ENCODE measurements at places on chromosomes 5 and 9.

GRCh38 chr5:149771216-149771980 is 41.3 kb downstream of the PPARGC1B start:
- DNase-seq = no peak

DNA sequence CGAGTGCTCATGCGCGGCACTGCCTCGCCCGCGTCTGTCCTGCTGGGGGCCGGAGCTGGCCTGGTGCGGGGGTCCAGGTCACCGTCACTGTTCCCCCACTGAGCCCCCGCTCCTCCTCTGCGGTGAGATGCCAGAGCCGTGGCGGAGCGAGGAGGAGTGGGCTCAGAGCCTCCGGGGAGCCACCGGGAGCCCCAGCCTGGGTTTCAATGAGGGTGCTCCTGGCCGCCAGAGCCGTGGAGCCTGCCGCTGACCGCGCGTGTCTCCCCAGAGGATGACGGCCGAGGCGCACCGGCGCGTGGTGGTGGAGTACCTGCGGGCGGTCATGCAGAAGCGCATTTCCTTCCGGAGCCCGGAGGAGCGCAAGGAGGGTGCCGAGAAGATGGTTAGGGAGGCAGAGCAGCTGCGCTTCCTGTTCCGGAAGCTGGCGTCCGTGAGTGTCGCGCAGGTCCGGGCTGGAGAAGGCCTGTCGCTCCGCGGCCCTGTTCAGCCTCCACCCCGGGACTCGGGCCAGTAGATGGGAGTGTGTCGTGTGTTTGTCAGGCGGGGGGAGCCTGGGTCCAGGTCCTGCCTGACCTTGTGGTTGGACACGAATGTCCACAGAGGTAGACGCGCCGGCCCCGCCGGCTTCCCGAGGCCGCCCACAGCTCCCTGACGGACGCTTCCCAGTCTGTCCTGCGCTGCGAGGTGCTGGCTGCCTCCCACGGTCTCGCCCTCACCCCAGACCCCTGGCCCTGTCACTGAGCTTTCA is 22.0 kb downstream of the EXOC3 start:
- DNase-seq = no peak

DNA sequence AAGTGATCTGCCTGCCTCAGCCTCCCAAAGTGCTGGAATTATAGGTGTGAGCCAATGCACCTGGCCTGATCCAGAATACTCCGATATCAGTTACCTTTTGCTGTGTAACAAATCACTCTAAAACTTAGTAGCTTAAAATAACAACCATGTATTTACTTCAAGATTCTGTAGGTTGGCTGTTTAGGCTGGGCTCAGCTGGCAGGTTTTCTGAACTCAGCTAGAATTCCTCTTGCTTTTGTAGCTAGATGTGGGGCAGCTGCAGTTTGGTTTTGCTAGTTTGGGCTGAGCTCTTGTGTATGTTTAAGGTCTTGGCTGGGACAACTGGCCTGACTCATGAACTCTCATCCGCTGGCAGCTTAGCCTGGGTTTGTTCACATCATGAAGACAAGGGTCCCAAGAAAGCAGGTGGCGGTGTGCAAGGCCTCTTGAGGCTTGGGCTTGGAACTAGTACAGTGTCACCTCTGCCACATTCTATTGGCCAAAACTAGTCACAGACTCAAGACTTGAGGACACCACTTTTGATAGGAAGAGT is 138.3 kb upstream of the SHB start:
- no peak for DNase-seq

DNA sequence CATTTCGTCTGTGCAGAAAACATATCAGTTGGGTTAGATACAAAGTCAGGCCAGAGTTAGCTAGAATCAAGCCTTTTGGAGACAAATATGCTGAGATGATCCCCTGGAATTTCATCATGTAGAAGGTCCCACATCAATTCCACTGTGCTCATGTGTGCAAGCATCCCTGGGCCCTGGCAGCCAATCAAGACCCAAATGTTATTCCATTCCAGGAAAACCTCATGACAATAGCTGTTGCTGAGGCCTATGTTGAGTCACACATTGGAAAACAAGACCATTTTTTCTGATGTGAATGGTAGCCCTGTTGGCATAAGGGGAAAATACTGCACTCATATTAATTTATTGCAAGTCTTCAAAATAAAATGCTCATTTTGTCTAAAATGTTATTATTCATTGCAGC is 11.5 kb downstream of the SPOCK1 start:
- no peak for DNase-seq

DNA sequence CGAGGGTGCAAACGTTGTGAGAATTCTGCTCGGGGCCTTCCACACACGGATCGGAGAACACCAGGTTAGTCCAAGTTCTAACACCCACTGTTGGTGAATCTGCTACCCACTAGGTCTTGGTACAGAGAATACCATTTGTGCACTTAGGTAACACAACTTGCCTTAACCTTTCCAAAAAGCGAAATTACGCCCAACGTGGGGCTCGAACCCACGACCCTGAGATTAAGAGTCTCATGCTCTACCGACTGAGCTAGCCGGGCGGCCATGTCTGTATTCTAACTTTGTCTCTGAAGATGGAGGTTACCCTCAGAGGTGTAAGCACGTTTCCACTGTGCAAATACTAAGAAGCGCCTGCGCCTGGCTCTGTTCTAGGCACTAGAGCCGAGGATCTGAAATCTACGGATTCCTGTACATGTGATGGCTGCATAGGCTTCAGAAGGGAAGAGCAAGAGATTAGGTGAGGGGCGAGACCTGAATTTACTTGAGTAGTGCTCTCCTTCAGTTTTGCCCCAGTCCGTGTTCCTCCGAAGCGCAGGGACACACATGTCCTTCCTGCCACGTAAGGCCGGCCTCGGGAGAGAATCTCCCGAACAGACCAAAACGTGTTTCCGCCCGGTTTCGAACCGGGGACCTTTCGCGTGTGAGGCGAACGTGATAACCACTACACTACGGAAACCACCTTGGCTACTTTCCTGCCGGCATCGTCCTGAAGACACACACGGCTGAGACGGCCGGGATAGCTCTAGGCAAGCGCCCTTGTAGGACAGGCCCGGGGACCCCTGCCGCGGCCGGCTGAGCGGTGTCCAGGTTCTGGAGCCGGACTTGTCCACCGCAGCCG is 1.1 kb upstream of the TRIM41 start:
- peak; percentile 96 for DNase-seq

GRCh38 chr9:8252445-8252844 is 452.9 kb upstream of the DMAC1 start:
- DNase-seq = no peak

GRCh38 chr5:180704362-180704761 is 35.5 kb downstream of the OR2Y1 start:
- no peak for DNase-seq

DNA sequence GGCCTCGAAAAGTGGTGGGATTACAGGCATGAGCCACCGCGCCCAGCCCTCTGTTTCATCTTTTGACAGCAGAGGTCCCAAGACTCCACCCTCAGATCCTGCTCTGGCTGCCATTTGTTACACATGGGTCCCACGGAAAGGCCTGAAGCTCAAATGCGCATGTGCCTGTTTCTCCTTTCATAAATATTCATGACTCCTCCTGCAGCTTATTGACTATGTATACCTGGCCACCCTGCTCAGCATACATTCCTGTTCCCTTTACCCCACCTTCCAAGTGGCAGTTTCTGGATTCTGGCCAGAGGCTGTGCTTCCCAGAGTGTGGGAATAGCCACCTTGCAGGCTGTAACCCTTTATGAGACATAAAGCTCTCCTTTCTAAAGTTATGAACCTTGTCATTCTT is 46.5 kb downstream of the AUH start:
- no peak for DNase-seq
